ENCODE measurements at places on chromosomes 7 and 10.

DNA sequence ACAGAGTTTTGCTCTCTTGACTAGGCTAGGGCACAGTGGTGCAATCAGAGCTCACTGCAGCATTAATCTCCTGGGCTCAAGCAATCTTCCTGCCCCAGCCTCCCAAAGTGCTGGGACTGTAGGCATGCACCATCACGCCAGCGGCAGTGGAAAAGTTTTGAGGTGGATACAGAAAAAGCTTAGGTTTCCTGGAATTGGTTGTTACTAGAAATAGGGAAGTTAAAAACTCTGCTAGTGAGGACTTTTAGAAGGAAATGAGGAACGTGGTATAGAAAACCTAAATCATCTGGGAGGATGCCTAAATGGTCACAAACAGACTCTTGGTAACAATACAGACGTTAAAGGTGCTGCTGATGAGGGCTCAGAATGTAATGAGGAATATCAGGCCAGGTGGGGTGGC lies 10.9 kb upstream of the SNX8 start:
- no peak for DNase-seq

- DNase-seq = peak; percentile 99
Observed at GRCh38 chr10:77873536-77874380, 52.8 kb downstream of the DLG5 start.

- peak; percentile 61 for DNase-seq
Observed at GRCh38 chr7:28389504-28390395, 22.6 kb upstream of the CREB5 start.

GRCh38 chr7:158491094-158491493 lies 96.5 kb downstream of the PTPRN2 start:
- DNase-seq = no peak

GRCh38 chr10:85105614-85106255 lies 777.3 kb downstream of the CCSER2 start:
- peak; percentile 10 for DNase-seq

DNA sequence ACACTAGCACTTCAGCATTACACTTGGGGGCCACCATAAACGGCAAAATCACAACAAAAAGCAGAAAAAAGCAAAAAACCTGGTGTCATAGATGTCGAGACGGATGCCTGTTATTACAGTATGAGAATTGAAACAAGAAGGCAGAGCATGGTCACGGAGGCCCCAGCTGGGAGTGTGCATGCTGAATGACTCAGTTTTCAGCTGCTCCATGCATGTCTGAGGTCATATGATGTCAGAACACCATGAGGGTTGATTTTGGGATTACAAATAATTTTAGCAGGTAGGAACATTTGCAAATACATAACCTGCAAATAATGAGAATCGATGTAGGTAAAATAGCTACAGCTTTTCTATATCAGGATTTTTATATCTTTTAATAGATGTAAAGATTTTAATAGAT lies 19.1 kb downstream of the ZMYND11 start:
- no peak for DNase-seq
